ENCODE measurements at places on chromosomes 6 and 20.

- DNase-seq, result peak; percentile 51
Observed at GRCh38 chr6:292506-293192, 362 bp downstream of the DUSP22 start.

DNA sequence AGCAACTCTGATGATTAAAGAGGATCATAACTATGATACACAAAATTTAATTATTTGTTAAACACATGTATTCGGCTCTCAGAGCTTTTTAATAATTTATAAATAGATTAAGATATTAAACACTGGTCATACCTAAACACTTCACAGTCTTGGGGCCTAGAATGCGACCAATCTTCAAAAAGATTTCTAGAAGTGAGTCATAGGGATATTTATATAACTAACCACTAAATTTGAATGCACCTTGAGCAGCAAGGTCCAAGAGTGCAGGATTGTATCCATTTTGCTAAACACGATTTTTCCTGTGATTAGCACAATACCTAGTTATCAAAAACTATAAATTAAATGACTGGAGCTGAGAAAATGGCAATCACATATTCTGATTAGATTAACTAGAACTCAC, 709.3 kb downstream of the EPHA7 start:
- no peak for DNase-seq

DNA sequence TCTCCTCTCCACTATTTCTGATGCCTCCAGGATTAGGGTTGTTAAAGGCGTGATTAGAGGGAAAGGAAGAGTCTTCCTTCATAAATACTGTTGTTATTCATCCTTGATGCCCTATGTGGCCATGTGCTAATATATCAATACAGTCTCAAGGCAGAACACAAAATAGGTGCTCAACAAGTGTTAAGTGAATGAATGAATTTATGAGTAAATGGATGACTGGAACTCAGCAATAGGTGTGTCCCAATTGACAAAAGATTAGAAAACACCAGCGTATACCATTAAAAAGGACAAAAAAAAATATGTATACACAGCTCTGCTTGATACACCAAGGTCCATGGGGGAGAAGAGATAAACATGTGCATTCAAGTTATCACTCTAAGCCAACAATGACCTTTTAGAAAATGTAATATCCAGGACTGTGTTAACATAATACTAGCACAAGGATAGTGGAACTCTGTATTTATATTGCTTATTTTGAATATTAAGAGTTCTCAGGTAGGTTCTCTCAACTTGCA, 171.2 kb upstream of the MYLIP start:
- DNase-seq, result no peak

DNA sequence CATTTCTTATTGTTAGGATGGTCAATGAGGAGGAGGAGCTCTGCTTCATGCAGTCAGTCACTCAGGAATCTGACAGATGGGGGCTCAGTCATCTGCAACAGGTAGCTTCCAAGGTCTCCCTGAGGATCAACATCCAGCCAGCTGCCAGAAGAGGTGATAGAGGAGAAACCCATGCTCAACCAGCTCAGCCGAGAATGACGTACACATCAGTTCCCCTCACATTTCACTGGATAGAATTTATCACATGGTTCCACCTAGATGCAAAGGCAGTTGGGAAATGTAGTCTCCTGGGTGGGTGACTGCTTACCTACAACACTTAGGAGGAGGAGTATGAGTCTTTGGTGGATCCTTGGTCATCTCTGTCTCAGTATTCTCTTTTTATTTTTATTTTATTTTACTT, 144.5 kb downstream of the CEBPB start:
- no peak for DNase-seq

- DNase-seq, result no peak
Observed at GRCh38 chr20:47224300-47224791, 132.2 kb downstream of the ZMYND8 start.

GRCh38 chr20:38581013-38581412, at the start of gene ADIG:
Gene ADIG (plus strand): TSS chr20:38581197. CDS start chr20:38581251, 54 bp downstream.
- no peak for DNase-seq

- no peak for DNase-seq
Observed at GRCh38 chr6:40325041-40325440, 262.1 kb downstream of the LRFN2 start.

DNA sequence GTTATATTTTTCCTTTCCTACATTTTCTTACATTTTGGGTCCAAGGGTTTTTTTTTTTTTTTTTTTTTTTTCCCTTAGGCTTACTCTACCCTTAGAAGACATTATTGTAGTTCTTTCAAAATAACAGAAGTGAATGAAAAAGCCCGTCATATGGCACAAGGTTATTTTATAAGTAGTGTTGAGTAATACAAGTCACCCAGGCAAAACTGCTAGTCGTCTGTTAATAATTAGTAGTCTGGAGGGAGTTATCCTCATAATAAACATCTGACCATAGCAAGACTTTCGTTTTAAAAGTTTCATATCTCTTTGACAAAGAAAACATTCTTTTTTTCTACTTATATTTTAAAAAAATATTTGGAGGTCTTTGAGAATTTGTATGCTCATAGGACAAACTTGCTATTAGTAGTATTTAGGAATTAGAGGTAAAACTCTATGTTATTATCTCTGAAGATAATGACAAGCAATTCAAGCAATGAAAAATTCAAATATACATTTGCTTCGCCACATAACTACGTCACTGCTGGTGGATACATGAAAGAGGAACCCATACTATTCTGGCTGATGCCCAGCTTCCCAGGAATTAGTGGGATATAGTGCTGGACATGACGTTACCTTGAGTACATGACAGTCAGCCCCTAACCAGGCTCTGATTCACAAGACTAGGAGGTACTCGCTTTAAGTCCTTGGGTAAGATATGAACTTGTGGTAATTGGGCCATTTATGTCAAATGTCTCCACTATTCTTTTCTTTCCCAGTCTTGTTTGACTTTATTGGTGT, 532.8 kb downstream of the GRIK2 start:
- no peak for DNase-seq

GRCh38 chr20:38692436-38693411, 31.6 kb upstream of the SLC32A1 start:
- DNase-seq, result peak; percentile 42
